Activated naive CD4-positive, alpha-beta T cell treated with anti-CD3 and anti-CD28 coated beads, Interleukin-2, amount 10 ng/mL, durations not matched to agents 7 days and 5 days (primary cell): ENCODE measurements at places on chromosomes 11 and 22.
A peak's percentile ranks its signal among the peaks of the same experiment; 100 is the strongest.

GRCh38 chr11:71193431-71193830, 58.9 kb downstream of the SHANK2 start:
- no peak for DNase-seq

- DNase-seq = peak; percentile 67
Observed at GRCh38 chr22:25110846-25111578, 88.6 kb upstream of the CRYBB3 start.

DNA sequence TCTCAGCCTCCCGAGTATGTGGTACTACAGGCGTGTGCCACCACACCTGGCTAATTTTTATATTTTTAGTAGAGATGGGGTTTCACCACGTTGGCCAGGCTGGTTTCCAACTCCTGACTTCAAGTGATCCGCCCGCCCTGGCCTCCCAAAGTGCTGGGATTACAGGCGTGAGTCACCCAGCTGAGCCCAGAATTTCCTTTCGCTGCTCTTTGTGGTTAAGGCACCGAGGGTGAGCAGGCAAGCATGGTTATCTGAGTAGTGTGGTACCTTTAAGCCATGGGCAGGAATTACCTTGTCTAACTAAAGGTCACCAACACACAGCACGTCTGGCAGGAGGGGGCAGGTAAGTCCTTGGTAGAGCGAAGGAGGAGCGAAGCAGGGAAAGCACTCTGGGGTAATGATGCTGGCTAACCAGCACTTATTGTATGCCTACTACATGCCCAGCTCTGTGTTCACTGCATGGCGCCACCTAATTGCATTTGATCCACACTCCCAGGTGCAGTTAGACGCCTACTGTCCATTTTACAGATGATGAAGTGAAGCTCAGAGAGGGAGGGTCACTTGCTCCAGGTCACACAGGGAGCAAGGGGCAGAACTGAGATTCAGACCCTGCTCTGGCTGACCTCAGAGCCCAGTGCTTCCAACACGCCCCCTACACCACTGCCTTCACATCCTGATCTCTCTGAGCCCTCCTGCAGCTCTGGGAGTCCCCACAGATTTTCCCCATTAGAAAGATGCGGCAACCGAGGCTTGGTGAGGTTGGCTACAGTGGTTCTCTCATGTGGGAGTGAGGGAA, 45.7 kb downstream of the TRIOBP start:
- no peak for DNase-seq

GRCh38 chr11:129881570-129882170, 13.7 kb downstream of the NFRKB start:
- DNase-seq = peak; percentile 68

DNA sequence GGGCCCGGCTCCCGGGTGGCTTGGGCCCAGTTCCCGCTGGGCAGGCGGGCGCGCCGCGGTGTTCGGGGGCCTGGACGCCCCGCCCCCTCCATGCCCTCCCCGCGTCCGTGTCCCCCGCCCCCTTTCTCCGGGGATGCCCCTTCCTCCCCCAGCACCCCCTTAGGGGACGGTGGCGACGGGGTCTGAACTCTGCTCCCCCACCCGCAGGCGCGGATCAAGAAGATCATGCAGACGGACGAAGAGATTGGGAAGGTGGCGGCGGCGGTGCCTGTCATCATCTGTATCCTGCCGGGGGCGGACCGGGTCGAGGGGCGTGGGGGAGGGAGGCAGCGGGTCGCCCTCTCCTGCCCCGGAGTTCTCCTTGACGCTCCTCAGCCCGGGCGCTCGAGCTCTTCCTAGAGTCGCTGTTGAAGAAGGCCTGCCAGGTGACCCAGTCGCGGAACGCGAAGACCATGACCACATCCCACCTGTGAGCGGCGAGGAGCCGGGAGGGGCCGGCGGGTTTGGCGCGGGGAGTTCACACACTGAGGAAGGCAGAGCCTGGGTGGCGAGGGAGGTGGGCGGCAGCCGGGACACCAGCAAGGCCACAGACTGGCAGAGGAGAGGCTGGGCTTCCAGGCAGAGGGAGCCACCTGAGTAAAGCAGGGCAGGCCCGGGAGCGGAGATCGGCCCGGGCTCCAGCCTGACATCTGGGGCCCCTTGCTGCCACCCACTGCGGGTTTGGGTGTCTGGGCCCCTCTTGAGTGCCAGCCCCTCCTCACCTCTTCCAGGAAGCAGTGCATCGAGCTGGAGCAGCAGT, 546 bp downstream of the DRAP1 start:
- peak; percentile 79 for DNase-seq

GRCh38 chr11:45092404-45092785, 54.0 kb upstream of the PRDM11 start:
- DNase-seq = no peak

- DNase-seq = no peak
Observed at GRCh38 chr11:65077451-65077850, 6.4 kb downstream of the CDCA5 start.

- DNase-seq = no peak
Observed at GRCh38 chr22:50091092-50091768, 1.4 kb downstream of the MOV10L1 start.

DNA sequence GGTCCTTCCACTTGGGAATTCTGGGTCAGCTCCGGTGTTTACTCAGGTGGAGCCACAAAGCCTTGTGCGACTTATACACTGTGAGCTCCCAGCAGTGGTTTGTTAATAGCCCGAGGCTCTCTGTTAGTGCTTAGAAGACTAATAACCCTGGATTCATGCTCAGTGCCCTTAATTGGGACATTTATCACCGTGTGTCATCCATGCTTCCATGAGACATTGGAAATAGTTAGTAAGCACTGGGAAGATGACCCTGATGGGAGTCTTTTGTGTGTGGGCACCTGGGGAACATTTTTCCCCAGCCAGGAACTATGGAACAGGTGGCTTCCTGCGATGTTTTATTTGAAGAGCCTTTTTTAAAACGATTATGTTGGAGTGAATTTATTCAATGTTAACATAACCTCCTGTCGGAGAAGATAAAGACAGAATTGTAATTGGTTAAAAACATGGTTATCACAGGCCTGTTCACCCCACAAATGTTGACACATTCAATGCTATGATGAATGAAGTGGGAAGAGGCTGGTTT, 188.9 kb downstream of the MYO18B start:
- no peak for DNase-seq

DNA sequence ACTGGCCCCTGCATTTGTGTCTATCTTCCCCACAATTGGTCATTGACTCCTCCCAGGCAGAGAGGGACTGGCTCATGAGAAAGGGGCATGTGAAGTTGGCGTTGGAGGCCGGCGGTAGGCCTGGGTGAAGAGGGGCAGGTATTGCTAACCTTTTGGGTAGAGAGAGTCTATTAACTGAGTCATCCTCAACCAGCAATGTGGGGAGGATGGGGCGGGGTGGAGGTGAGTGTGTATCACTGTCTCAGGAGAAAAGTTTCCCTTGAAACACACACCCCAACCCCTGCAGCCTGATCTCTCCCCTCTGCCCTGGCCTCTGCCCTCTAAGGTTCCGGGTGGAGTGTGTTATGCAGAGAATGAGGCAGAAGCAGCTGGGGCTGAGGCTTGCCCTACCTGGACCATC, 60.1 kb upstream of the PHF21B start:
- no peak for DNase-seq

DNA sequence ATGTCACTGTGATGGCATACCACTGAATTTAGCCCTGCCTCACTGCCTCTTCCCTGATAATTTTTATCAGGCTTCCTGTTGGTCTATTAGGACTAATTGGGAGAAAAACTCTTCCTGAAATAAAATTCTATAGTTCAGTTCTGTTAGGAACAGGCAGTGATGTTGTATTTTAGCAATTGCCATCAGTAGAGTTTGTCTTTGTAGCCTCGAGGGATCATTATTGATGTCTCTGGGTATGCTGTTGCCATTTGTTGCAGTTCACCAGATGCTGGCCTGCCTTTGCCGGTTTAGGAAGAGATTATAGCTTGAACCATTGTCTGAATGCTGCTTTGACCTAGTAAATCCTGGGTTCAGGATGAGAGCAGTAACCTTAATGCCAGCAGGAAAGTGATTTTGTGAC, 41.0 kb downstream of the KDM2A start:
- DNase-seq = no peak

DNA sequence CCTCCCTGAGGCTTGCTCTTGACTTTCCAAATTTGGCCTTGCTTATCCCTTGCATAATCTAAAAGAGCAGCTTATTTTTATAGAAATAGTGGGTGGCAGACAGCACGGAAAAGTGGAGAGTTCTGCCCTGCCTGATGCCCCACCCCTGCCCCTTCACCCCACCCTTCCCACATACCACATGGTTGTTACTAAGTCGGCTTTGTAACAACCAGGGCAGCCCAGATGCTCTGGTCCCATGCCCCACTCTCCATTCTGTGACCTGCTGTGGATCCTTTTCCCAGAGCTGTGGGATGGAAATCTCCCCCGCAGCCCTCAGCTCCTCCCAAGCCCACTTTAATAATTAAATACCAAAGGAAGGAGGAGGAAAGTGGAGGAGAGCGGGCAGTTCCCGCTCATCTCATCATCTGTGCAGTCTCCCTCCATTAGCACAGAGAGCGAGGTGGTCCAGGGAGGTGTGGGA, 10.9 kb downstream of the MRGPRF start:
- no peak for DNase-seq

GRCh38 chr22:28882878-28883656, at the start of gene ZNRF3:
Gene ZNRF3, plus strand, starts transcription at chr22:28883572. Its CDS starts 195 bp downstream, at chr22:28883767.
- peak; percentile 90 for DNase-seq
